ENCODE measurements at places on chromosomes 2 and 18.
A peak's percentile ranks its signal among the peaks of the same experiment; 100 is the strongest.

- no peak for DNase-seq
These were observed 100.6 kb downstream of the UPP2 start for GRCh38 chr2:158202161-158202815.

DNA sequence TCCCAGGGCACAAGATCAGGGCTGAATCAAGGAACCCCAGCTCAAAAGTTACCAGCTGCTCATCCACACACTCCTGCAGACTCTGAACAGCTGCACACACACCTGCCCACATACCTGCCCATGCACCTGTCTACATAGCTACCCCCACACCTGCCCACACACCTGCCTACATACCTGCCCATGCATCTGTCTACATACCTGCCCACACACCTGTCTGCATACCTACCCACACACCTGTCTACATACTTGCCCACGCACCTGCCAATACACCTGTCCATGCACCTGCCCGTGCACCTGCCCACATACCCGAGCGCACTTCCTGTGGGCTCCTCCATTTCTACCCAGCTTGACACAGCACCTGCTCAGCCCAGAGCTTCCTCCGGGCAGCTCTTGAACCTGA is 122.8 kb upstream of the AGAP1 start:
- DNase-seq: no peak

DNA sequence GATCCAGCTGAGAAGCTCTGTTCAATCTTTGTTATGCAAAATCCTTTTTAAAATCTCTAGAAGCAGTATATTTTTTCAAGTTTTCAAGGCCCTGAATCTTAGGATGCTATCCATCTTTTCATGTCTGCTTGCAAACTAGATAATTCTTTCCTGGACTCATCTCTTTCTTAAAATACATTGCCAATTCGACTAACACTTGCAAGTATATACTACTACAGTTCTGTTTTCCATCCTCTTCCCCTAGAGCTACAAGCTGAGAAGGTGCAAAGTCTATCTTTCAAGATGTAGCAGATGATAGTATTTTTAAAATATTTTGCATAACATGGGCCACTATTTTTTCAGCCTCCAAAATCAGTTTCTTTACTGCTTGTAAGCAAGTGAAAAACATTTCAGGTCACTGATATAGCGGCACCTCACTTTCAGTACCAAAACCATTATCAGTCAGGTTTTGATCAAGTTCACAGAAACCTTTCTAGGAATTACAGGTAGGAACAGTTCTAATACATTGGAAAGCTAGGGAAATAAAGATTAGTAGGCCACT is 196.4 kb upstream of the CDH20 start:
- DNase-seq: no peak

DNA sequence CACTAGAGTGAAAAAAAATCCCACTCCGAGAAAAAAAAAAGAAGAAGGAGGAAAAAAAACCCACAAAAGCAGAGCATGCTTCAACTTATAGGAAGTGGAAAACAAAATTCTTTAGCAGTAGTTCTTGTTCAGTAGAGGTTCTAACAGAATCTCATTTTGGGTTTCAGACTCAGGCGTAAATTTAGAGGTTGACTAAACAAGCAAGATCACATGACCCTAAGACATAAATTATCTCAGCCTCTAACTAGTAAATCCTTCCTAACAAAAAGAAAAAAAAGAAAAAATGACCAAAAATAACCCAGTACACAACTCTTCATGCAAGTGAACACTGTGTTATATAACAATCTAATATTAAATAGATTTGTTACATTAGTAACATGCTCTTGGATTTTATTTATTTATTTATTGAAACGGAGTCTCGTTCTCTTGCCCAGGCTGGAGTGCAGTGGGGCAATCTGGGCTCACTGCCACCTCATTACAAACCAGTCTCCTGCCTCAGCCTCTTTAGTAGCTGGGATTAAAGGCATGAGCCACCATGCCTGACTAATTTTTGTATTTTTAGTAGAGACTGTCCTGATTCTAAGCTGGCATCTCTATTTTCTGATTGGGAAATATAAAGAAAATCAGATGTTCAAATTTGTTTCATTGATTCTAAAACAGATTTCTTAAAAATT is 35.4 kb downstream of the PPP4R3B start:
- peak; percentile 9 for DNase-seq

- DNase-seq: no peak
These were observed 59.7 kb downstream of the EXOC6B start for GRCh38 chr2:72765997-72766609.

DNA sequence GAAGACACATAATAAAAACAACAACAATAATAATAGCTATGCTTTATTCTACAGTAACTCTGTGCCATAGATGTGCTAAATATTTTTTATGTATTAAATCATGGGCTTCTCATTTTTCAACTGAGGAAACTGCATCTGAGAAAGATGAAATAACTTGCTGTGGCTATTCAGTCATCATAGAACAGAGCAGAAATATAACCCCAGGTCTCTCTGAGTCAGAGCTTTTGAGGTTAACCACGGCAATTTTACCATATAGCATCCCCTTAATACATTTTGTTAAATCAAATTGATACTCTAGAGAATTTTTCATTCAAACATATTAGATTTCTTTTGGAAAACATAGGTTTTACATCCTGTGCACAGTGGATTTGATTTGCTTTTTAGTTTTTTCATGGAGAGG is 586.6 kb upstream of the KLHL29 start:
- no peak for DNase-seq

GRCh38 chr2:109346601-109347228 is 217.7 kb downstream of the SH3RF3 start:
- no peak for DNase-seq

- peak; percentile 26 for DNase-seq
These were observed 160.7 kb upstream of the NT5C1B start for GRCh38 chr2:18749912-18750526.

DNA sequence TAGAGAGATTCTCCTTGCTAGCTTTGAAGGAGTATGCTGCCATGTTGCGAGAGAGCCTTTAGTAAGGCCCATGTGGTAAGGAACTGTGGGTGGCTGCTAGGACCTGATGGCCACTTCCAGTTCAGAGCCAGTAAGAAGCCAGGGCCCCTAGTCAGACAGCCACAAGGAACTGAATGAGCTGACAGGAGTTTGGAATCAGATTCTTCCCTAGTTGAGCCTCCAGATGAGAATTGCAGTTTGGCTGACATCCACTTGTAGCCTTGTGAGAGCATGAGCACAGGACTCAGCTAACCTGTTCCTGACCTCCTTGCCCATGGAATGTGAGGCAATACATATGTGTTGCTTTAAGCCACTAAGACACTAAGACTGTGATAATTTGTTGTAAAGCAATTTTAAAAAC is 1.2 kb upstream of the WDR7 start:
- no peak for DNase-seq

DNA sequence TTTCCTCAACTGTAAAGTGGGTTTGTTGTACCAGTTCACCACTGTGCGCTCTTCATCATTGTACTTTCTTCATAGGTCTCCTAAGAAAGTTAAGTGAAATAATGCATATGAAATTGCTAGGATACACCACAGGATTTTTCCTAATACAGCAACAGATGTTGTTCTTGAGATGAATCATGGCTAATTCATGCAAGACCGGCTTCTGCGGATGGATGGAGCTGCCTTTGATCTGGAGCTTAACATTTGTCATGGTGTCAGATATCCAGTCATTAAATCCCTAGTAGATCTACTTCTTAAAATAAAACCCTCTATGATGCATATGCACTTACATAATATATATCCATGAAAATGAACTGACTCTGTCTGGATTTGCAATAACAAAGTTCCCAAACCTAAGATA is 114.1 kb downstream of the COL6A3 start:
- peak; percentile 94 for DNase-seq

- DNase-seq: no peak
These were observed 166.7 kb upstream of the ZNF521 start for GRCh38 chr18:25518716-25519053.

DNA sequence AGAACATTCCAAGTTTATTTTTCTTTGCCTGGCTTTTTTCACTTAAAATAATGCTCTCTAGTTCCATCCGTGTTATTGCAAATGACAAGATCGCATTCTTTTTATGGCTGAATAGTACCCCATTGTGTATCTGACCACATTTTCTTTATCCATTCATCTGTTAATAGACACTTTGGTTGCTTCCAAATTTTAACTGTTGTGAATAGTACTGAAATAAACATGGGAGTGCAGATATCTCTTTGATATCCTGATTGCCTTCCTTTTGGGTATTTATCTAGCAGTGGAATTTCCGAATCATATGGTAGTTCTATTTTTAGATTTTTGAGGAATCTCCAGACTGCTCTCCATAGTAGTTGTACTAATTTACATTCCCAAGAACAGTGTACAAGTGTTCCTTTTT is 230.5 kb downstream of the FIGN start:
- DNase-seq: no peak

GRCh38 chr2:208064220-208064961 is 39.1 kb upstream of the PLEKHM3 start:
- peak; percentile 91 for DNase-seq

- DNase-seq: no peak
These were observed 1062.7 kb downstream of the DSC3 start for GRCh38 chr18:29979881-29980280.

DNA sequence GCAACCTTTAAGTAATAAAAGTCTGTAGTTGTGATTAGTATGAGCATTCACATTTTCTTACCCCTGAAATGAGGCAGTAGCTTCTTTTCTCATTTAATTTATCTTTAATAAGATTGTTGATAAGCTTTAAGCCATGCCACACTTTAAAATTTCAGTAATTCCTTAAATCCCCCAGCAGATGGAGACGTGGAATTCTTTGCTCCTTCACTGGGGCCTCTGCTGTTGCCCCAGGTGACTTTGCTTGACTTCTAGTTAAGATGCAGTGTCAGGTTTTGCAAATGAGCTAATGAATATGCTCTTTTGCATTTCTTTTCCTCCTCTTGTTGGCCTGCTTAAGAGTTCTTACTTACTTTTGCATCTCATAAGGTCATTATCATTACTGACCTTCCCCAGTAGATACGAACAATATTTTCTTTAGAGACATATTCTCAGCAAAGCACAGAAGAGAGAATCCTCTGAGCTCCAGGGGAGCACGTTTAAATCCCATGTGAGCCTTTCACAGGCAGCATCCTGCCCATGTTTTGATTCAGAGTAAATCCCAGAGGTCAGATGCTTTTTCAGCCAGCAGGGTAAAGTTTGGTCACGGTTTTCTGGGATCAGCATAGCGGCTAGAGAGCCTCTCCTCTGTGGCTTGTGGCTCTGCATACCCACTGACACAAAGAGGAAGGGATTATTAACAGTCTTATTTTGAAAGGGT is 222.9 kb downstream of the PTPRM start:
- DNase-seq: peak; percentile 17

DNA sequence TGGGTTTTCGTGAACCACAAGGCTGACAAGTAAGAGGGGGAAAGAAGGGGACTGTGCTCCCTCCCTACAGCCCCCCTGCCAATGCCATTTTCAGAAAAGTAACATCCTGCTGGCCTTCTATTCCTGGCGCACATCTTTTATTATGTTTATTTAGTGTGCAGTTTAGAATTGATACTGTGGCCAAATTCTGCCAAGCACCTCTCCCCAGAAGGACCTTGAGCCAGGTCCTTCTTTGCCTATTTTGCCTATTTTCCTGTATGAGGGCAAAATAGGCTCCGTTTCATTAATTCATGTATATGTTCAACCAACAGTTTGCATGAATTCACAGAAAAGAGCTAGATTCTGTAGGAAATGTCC is 136.0 kb downstream of the MYO3B start:
- DNase-seq: no peak

DNA sequence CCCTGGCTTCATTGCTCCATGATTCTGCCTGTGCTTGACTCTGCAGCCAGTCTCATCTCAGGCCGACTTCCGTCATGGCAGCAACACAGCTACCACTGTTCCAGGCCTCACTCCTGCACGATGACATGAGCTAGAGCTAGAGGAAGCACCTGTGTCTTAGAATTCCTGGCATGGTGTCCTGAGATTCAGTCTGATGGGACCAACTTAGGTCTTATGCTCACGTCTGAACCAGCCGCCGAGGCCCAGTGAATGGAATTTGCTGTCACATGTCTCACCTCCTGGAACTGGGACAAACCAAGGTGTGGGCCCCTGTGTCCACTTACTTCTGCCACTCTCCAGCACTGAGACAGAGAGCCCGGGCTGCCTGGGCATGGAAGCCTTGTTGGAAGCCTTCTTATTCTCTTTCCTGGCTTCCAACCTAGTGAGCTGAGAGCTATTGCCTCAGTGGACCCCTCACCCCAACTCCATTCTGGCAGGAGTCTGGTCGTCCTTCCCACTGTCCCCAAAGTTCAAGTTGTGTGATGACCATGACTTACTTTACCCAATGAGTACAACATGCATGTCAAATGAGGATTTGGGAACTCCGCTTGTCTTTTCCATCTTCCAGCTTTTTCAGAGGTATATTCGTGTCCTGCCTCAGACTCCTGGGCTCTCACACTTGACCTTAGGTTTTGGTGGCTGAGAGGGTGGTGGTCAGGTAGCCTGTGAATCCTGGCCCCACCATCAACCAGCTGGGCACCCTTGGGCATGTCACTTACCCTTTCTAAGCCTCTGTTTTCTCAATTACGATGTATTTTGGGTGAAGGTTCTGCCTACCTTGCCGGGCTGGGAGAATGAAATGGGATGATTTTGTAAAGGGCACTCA is 39.1 kb upstream of the HS6ST1 start:
- no peak for DNase-seq

DNA sequence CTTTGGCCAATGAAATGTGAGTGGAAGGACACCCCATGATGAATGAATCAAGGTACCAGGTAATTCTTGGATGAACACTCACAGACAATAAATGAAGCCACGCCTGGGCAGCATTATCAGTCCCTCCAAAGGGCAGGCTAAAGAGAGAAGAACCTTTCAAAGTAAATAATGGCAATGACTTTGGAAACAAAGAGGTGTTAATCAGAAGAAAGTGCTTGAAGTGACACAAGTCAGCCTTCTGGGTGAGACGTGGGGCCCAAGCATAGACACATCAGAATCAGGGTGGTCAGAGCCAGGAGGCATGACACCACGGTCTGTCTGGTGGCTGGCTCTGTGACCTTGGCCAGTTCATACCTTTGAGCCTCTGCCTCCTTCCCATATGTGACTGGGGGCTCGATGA is 103.3 kb downstream of the POLR1A start:
- no peak for DNase-seq

GRCh38 chr2:138336146-138336545 is 165.4 kb upstream of the SPOPL start:
- DNase-seq: no peak

DNA sequence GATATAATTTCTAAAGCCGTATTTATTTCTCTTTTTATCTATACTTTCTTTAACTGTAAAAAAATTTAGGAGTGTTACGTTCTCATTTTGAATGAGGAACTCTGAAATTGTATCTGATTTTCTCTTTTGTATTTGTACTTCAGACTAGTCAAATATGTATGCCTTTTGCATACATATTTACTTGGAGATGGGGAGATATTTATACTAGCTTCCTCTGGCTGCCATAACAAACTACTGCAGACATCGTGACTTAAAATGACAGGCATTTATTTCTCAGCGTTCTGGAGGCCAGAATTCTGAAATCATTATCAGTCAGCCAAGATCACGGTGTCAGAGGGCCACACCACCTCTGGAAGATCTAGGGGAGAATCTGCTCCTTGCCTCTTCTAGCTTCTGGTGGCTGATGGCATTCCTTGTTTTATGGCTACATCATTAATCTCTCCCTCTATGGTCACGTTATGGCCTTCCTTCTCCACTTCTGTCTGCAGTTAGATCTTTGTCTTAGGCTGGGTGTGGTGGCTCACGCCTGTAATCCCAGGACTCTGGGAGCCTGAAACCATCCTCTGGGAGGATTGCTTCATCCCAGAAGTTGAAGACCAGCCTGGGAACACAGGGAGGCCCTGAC is 8.2 kb downstream of the LCLAT1 start:
- peak; percentile 50 for DNase-seq

- no peak for DNase-seq
These were observed 16.6 kb upstream of the STK17B start for GRCh38 chr2:196187898-196188458.

- peak; percentile 57 for DNase-seq
These were observed at the start of gene DOK6 for GRCh38 chr18:69400253-69400975. DOK6 (plus strand) TSS chr18:69400888.
